ENCODE measurements at places on chromosomes 5 and 9.
A peak's percentile ranks its signal among the peaks of the same experiment; 100 is the strongest.

GRCh38 chr5:132718544-132719312 is 18.6 kb downstream of the KIF3A start:
- DNase-seq, result no peak

DNA sequence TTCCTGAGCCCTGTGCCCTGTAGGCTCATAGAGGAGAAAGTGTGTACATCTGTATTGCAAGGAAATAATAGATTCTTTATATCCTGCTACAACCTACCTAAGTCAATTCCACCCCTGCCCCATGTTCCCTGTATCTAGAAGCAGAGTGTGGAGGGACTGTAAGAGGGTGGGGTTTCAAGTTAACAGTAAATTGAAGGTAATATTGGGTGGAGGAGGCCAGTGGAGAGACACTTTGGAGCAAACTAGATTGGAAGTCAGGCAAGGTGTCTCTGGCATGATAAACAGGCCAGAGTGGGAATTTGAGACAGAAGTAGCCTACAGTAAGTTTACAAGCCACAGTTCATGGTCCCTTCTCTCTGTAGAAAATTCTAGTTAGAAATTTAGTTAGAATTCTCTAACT is 2.3 kb upstream of the HEMGN start:
- DNase-seq, result no peak

DNA sequence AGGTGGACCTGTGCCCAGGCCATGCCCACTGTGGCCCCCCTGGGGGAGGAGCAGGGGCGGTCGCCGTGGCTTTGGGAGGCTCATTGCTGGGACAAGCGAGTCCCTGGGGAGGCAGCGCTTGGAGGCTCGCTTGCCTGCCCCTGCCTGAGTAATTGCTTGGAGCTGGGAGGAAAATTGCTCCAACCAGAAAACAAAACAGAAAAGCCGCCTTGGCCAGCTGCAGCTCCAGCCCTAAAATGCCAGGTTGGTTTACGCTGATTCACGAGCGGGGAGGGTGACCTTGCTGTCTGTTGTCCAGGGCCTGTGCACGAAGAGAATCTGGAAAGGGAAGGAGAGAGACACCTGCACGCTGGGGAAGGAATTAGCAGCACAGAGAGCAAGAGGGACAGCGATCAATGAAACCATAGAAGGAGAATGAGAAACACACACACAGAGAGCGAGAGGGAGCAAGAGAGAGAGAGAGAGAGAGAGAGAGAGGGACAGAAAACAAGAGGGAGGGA is 25.3 kb downstream of the NTNG2 start:
- DNase-seq, result no peak

GRCh38 chr9:105205787-105206495 is 38.5 kb upstream of the SLC44A1 start:
- no peak for DNase-seq

GRCh38 chr9:103755986-103756385 is 338.1 kb upstream of the SMC2 start:
- no peak for DNase-seq

DNA sequence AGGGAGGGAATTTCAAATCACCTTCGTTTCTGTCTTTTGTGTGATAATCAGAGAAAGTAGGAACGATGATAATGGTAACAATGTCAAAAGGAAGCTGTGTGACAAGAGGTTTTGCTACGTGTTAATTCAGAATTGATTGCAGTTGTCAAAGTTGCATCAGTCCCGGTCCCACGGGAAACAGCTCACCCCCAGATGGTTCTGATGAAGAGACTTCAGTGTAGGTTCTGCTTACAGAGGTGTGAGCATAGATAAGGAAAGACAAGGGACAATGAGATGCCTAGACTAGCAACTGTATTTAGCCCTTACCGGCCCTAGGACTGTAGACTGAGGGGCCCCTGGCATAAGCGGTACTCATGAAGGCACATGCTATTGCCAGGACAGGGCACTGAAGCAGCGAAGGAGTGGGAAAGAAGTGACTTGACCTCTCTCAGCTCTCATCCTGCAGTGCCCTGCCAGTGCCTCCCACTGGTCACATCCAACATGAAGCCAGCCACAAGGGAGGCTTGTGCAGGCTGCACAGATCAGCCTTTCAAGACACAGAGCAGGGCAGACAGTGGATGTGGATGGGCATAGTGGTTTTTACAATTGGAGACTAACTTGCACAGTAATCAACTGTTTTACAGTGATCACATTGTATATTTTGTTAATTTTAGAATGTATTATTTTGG is 21.1 kb downstream of the PDE8B start:
- DNase-seq, result no peak

GRCh38 chr9:2086116-2086515 is 71.0 kb downstream of the SMARCA2 start:
- no peak for DNase-seq

DNA sequence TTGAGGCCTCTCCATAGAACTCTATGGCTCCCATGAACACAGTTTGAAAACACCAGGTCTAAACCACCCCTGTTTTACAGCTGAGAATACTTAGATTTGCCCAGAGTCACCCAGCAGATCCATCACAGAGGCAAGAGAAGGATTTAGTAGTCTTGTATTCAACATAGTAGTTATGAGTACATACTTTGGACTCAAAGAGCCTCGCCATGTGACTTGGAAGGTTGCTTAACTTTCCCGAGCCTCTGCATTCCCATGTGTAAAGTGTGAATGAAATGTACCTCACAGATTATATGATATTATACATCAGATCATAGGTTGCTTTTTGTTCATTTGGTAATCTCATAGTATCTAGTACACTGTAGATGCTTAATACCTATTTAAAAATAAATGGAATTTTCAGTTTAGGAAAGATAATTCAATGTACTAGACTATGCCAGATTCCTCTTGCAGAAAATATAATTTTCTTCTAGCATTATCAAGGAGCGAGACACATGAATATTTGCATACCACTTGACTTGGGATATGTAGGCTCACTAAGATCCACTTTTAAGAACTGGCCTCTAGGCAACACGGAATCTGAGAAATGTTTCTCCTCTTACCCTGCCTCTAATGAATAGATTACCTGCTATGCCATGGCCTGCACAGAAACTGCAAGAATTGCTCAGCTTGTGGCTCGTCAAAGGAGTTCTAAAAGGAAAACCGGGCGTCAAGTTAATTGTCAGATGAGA is 18.6 kb downstream of the TDRD7 start:
- no peak for DNase-seq

DNA sequence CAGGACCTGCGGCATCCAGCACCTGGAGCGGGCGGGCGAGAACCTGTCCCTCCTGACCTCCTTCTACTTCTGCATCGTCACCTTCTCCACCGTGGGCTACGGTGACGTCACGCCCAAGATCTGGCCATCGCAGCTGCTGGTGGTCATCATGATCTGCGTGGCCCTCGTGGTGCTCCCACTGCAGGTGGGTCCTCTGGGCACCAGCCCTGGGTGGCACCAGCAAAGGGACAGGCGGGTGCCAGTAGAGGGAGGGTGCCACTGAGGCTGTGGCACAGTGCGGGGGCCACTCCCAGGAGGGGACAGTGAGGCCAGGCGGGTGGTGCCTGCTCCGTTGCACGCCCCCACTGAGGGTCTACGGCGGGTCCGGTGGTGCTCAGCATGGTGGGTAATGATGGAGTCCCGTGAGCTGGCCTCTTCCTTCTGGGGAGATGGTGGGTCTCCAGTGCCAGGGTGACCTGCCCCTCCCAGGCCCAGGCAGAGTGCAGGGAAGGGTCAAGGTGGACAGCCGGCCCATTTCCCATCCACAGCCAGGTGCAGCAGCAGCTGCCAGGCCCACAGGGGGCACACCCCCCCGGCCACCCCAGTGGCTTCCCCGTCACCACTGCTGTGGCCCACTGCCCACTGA is 57.8 kb downstream of the KCNT1 start:
- no peak for DNase-seq

GRCh38 chr9:16207161-16207560 is 654.3 kb downstream of the CCDC171 start:
- DNase-seq, result no peak

DNA sequence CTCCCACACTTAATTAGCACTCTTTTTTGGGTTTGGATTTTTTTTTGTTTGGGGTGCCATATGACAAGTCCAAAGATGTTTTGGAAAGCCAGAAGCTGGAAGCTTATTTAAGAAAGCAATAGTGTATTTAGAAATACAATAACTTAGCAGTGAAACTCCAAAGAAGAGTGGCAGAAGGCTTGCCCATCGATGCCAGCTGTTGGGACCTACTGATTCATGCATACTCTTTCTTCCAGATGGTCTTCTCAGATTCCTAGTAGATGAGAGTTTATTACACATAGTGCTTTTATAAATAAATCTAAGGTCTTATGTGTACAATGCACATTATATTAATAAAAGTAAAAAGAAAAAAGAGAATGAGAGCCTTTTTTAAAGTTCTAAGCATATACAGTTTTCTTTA is 374.6 kb downstream of the OSTF1 start:
- DNase-seq, result no peak

GRCh38 chr5:36056422-36056821 is 10.3 kb downstream of the UGT3A2 start:
- DNase-seq, result no peak

GRCh38 chr5:106862450-106863193 is 808.1 kb downstream of the EFNA5 start:
- DNase-seq, result no peak

GRCh38 chr5:141958546-141959172 is 657 bp upstream of the PCDH12 start:
- DNase-seq, result no peak

- no peak for DNase-seq
Measured at GRCh38 chr9:22817181-22817580, 370.6 kb downstream of the DMRTA1 start.

GRCh38 chr5:72814864-72815263 is 1.6 kb upstream of the TNPO1 start:
- no peak for DNase-seq

- no peak for DNase-seq
Measured at GRCh38 chr9:91886414-91887076, 63.5 kb downstream of the ROR2 start.

DNA sequence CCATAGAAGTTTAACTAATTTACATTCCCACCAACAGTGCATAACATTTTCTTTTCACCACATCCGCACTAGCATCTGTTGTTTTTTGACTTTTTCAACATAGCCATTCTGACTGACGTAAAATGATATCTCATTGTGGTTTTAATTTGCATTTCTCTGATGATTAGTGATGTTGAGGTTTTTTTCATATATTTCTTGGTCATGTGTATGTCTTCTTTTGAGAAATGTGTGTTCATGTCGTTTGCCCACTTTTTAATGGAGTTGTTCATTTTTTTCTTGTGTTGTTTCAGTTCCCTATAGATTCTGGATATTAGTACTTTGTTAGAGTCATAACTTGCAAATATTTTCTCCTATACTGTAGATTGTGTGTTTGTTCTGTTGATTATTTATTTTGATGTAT is 163.4 kb downstream of the FER start:
- no peak for DNase-seq

GRCh38 chr5:171825051-171825450 is 39.4 kb downstream of the SMIM23 start:
- peak; percentile 15 for DNase-seq

DNA sequence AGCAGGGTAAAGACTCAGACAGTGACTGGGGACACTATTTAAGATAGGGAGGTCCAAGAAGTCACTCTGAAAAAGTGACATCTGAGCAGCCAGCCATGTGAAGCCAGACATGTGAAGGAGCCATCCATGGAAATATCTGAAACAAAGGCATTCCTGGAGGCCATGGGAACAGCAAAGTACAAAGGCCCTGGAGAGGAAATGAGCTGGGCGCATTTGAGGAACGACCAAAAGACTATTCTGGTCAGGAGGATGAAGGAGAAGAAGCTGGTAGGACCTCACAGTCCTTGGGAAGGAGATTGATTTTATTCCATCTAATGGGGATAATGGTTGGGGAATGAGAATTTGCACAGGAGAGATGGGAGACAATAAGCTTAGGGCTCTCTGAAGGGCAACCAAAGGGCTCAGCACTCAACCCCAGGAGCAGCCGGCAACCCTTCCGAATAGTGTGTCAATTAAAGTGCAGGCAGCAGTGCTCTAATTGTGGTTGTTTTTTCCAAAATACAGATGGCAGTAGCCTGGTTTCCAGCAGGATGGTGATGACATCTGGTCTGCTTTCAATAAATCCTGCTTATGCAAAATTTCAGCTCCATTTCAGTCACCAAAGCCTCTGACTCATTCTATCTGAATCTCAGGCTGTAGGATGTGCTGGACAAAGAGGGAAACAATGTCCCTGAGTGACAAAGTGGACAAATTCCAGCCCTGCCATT is 26.7 kb downstream of the FOXI1 start:
- DNase-seq, result peak; percentile 33

DNA sequence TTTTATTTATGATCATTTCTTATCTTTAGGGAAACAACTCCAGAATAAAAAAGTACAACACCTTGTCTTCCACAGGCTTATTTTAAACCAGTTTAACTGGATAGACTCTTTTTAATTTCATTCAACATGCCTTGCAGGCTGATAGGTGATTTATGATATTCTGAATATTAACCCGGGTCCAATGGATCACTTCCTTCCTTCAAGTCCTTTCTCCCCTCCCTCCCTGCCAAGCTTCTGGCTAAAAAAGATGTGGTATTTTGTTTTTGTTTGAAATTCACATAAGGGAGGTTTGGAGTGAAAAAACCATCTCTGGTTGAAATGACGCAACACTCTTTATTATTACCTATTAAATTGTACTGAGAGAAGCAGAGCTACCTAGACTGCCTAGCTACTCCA is 265.3 kb downstream of the MLLT3 start:
- DNase-seq, result no peak

DNA sequence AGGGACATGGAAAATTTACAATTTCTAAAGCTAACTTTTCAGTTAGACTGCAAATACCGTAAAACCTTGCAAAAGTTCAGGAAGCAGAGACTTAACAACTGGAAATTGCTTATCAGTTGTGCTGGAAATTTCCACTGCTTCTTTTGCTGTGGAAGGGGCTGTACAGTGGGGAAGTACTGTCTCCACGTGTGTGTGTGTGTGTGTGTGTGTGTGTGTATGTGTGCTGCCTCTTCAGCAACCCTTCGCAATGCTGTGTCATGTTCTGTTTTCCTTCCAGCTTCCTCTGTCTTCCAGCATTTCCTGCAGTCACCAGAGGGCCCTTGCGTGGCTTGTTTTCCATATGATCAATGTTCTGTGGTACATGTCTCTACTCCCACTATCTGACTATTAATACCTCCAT is 87.5 kb upstream of the RANBP3L start:
- no peak for DNase-seq

- no peak for DNase-seq
Measured at GRCh38 chr9:117462861-117463260, 48.0 kb upstream of the ASTN2 start.

DNA sequence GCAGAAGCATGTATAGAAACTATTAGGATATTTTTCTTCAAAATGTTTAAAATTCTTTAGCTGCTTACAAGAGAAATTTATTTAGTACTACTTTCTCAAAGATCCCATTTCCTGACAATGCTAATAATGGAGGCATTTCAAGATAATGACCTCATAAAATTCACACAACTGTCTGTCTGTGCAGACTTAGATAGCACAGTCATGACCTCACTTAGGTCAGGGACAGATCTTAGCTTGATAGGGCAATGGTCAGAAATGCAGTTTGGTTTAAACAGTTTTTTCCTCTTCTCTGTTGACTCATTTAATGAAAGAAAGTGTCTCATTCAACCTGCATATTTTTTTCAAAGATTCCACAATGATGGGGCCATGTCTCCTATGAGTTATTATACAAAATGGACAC is 128.4 kb downstream of the GRIA1 start:
- DNase-seq, result no peak

GRCh38 chr5:94228791-94229190 is 389.6 kb downstream of the KIAA0825 start:
- no peak for DNase-seq

- DNase-seq, result peak; percentile 23
Measured at GRCh38 chr5:116543501-116543900, 31.1 kb downstream of the SEMA6A start.

Data from ACHN (cell line).